Activated CD8-positive, alpha-beta memory T cell treated with anti-CD3 and anti-CD28 coated beads for 1 hour (primary cell): ENCODE measurements at places on chromosomes 6 and 20.

DNA sequence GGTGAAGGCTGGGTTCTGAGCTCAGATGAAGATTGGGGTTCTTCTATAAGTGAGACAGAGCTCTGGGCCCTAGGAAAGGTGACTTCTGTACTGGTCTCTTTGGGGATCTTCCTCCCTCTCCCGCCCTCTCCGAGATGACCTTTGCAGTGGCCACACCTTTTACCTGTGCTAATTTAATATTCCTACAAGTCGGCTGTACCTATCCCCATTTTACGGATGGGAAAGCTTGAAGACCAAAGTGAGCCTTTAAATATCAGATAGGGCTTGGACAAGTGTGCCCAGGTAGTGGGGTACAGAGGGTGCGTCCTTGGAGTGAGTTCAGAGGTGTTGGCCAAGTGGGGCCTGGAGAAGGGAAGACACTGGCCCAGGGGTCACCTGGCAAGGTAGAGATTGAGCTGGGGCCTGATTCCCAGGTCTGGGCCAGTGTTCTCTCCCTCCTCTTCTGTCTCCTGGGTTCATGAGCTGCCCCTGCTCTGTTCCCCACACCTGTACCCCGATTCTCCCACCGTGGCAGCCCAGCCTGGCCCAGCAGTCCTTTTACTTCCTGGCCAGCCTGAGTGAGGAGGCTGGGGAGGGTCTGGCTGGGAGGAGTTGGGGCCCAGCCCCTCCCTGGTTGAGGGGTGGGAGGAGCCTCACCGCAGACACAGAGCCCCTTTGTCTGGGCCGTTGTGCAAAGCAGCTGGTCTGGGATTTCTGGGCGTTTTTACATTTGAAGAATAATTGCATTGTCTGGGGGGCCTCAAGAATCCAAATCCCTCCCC, 152.1 kb upstream of the RNF24 start:
- DNase-seq, result no peak

DNA sequence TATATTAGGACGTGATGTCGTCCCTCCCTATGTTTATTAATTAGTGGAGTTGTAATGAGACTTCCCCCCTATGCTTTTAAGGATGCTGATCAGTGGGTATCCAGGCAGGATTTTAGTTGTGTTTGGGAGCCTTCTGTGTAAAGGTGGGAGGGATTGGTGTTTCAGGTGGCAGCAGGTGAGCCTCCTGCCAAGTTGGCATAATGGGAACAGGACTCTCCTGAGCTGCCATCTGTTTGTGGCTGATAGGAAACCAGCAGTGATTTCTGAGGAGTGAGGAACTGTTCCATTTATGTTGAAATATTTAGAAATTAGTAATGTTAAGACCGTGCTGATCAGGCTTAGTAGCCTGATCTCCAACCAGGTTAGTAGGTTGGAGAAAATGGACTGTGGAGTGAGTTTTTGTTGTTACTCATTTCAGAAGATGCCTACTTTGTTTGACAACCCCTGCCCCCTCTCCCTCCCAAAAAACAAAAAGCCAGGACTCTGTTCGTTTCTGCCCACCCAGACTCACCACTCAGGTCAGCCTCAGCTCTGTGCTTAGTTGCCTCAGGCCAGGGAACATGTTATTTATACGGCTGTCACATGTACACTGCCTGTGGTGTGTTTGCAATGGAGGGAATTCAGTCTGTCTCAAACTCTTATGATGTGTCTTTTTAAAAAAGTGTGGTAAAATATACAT, 55.4 kb upstream of the TULP4 start:
- no peak for DNase-seq

GRCh38 chr20:55928266-55928665, 77.1 kb downstream of the CBLN4 start:
- no peak for DNase-seq

DNA sequence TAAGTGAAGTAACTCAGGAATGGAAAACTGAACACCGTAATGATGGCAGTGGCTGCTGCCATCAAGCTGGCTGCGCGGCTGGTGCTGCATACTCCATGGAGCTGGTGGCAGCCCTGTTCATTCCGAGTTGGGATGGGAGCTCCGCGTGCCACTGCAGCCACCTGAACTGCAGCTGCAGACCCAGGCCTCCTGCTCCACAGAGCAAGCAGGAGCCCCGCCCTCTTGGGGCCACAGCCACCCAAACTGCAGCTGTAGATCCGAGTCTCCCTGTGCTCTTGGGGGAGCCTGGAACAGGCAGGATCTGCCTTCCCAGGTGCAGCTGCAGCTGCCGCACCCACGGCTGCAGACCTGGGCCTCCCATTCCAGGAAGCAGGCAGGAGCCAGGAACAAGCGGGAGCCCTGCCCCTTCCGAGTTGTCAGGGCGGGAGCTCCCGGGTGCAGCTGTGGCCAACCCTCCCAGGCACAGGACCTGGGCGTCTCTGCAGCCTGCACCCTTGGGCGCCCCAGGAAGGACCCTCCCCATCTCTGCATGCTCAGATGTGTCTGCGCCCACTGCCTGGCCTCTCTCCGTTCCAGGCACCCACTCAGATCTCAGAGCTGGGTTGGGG, 120.2 kb downstream of the GMPR start:
- no peak for DNase-seq

DNA sequence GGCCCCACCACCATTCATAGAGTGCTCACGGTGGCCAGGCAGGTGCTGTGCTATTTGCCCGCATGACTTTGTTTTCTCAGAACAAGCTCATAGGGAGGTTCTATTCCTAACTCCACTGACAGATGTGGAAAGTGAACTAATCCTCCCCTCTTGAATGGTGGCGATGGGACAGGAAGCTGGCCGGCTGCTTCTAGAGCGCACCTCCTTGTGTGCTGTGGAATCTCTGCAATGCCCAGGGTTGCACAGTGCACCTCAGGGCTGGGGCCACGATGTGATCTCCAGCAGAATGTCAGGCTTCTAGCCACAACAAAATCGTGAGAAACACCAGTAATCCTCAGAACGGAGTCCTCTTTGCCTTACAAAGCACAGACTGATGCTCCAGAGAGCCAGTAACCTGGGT, 53.8 kb upstream of the SLC22A23 start:
- no peak for DNase-seq
